ENCODE measurements at places on chromosomes 3 and 15.

- DNase-seq: no peak
These were observed 401.7 kb downstream of the NLGN1 start for GRCh38 chr3:173799060-173799816.

DNA sequence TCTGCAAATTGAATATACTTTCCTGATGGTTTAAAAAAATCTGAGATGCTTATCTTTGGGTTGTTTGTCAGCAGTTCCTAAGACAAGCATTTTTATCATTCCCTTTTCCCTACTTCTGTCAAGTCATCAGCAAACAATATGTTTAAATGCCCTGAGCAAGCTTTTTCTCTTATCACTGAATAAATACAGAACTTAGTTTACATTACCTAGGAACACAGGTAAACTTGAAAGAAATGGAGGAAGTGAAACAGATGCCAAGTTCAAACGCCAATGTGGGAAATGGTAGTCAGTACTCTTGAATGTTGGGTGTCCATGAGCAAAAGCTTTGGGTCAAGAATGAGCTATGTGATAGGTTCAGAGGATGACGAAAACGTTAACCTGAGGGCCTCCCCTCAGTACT is 17.2 kb upstream of the TCAIM start:
- no peak for DNase-seq

DNA sequence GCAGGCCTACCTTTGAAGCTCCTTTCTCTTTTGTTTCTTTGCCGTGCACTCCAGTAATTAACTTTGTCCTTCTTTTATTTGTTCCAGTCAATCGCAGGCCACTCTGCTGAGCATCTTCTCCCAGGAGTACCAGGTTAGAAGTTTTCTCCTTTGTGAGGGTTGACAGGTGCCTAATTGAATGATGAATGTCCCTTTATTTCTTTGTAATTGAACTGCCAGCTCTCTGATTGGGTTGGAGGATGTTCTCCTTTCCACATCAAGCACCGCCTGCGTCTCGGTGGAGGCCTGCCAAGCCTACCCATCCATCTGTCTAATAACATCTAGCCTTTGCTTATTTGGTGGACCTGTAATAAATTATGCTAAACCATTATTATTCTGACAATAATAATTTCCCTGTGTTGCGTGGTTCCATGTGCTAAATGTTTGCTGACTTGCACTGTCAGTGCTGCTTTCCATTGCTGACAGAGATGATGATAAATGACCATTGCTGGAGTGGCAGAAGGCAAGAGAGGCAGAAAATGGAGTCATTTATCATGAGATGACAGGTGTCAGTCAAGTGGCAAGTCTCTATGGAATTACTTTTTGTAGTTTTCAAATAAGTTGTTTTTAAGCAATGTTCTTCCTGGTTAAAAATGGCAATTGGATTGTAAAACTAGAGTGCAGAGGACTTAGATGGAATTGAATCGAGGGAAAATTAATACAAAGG is 64.9 kb downstream of the CDIN1 start:
- DNase-seq: no peak

DNA sequence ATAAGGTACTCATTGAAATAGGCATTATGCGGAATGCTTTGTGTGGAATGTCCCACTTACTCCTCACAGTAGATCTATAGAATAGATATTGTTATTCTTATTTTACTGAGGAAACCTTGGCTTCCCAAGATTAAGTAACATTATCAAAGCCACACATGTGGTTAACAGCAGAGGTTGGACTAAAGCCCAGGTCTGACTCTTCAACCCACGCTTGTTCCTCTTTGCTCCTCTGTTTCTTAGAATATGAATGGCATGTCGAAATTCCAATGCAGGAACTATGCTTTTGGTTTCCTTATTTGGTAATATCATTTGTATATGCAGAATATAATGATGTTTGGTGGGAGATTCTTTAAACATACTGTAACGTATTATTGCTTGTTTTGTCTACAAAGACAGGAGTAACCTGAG is 818.8 kb upstream of the LMCD1 start:
- no peak for DNase-seq

- DNase-seq: no peak
These were observed 65.4 kb upstream of the DLG1 start for GRCh38 chr3:197363553-197364409.

GRCh38 chr3:44516230-44516629 is 38.8 kb upstream of the ZNF445 start:
- no peak for DNase-seq

GRCh38 chr3:180306691-180307090 is 270.0 kb upstream of the PEX5L start:
- no peak for DNase-seq

DNA sequence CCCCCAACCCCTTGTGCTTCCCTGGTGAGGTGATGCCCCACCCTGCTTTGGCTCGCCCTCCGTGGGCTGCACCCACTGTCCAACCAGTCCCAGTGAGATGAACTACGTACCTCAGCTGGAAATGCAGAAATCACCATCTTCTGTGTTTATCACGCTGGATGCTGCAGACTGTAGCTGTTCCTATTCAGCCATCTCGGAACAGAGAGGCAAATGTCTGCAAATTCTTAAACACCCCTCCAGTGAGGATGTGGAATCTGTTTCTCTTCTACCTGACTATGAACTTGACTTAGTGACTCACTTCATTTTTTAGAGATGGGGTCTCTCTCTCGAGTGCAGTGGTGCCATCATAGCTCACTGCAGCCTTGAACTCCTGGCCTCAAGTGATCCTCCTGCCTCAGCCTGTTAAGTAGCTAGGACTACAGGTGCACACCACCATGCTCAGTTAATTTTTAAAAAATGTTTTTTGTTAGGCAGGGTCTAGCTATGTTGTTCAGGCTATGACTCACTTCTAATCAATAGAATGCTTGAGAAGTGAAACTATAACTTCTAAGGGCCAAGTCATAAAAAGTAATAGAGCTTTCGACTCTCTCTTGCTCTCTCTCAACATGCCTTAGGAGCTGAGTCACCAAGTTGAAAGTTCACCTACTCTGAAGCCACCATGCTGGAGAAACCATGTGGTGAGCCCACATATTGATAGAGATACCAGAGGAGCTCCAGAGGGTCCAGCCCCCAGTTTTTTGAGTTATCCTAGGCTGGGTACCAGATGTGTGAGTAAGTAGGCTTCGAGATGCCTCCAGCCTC is 11.5 kb upstream of the PARP14 start:
- no peak for DNase-seq

DNA sequence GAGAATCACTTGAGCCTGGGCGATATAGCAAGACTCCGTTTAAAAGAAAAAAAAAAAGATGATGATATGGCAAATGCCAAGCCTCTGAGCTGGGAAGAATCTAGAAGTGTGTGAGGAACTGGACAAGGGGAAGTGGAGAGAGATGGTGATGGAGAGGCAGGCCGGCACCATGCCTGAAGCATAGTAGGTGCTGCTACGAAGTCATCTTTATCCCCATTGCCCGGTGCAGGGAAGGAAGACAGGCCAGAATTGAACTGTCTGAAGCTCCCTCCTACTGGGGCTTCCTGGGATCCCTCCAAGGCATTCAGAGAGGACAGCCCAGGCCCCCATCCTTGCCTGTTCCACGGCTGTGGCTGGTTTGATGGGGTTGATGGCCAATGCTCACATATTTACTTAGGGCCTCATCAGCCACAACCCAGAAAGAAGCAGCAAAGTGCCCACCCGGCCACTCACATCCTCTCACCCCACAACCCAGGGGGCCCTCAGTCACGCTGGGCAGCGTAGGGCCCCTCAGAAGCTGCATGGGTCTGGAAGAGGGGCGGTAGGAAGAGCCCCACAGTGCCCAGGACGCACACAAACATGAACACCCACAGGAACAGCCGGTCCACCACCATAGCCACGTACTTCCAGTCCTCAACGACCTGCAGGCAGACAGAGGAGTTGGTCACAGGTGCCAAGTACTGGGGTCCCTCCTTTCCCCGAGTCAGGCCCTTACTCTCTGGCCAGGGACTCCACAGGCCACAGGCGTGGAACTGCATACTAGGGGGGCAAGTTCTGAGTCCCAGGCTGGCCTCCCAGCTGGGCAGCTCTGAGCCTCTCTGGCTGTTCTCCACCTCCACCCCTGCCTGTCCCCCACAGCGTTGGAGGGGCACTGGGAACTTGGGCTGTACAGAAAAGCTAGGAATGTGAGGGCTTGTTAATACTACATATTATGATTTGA is 4.1 kb upstream of the CHRNA3 start:
- DNase-seq: no peak

DNA sequence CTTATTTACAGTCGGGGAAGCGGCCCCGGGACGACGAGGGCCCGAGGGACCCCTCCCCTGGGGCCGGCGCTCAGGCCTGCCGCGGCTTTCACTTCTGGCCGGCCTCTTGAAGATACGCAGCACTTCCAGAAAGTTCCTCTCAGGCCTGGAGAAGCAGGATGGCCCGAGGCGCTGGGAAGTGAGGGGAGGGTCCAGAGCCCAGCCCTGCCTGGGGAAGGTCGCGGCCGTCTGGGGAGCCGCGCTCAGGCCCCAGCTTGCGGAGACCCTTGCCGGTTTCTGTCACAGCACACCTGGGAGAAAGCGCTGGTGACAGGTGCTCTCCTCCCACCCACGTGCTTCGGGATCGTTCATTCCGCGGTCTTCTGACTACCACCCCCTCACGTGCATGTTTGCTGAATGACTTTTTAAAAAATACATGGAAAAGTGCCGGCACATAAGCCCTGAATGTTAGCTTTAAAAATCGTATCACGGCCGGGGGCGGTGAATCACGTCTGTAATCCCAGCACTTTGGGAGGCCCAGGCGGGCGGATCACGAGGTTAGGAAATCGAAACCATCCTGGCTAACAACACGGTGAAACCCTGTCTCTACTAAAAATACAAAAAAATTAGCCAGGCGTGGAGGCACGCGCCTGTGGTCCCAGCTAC is 727 bp upstream of the TM2D3 start:
- DNase-seq: peak; percentile 36

DNA sequence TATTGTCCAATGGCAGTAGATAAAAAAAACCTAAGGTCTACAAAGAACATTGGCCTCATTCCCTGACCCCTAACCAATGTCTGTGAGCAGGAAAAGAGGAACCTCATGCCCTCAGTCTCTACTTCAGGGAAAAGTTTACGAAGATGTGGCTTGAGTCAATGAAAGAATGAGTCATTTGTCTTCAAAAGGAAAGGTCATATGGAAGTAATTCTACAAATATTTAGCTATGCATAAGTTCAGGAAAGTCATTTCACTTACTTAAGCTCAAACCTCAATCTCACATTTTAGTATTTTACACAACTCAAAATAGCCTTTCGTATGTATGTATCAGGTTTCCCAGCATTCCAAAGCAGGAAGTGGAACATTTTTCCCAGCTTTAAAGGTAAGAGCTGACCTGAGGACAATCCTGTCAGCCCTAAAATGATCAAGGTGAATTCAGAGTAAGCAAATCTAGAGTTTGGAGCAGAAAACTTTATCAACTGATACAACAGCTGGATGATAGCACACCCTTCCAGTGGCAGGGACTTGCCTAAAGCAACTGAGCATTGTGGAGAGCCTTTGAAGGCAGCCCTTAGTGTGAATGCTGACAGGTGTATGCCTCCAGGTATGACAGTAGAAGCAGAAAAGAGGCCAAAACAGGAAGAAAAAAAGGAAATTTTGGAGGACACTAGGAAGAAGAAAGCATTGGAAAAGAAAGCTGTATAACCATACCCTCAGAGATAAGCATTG is 53.9 kb upstream of the ACKR4 start:
- DNase-seq: no peak

DNA sequence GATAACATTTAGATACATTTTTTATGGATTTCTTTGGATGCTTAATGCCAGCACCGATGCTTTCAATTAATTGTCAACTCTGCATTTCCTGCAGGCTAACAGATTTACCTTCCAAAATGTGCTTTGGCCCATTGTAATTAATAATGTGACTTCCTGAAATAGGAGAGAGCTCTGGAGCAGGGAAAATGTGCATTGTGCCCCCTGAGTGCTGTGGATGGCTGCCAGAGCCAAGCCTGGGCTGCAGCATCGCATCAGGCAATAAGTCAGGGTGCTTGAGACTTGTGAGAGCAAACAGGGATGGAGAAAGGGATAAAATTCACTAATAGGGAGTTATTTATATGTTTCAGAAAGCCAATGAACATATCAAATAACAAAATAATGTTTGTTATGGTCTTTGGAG is 133.8 kb downstream of the MOBP start:
- DNase-seq: no peak

DNA sequence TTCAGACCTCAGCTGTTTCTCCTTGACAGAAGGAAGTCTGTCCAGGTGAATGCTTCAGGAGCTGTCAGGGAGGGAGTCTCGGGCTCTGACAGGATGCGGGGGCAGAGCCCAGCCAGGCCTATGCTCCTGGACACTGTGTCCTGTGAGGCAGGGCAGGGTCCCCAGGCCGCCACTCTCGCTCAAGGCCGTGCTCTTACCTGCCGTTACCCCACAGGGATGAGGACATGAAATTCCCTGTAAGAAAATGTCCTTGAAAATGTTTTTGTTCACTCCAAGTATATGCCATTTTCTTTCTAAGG is 63.9 kb downstream of the BOC start:
- no peak for DNase-seq

- no peak for DNase-seq
These were observed 126.9 kb downstream of the THRB start for GRCh38 chr3:24367664-24368264.

DNA sequence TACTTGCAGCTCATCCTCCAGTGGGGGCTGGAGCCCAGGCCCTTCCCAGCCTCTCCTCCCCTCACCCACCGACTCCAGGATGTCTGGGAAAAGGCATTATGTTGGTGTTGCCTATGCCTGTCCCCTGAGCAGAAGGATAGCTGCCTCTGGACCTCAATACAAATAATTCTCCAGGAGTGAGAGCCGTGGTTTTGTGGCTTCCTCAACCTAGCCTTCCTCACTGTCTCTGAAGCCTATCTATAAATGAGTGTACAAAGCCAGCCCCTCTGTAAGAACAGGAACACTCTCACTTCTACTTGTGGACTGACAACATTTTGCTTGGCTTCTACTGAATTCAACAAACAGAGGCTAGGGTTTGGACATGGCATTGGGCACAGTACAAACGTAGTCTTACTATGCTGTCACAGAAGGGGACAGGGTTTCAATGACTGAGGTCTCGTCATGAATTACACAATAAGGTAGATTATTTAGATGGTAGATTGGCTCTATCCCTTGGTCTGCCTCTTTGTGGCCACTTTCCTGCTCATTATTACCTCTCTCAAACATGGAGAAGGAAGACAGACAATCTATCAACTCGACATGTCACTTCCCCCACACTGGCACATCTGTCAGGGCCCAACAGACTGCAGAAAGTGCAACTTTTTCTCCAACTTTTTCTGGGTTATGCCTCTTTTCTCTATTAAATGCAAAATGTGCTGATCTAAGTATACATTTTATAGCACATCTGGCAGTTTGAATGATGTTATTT is 82.8 kb upstream of the MEX3B start:
- no peak for DNase-seq

- no peak for DNase-seq
These were observed 35.6 kb upstream of the CHRNB4 start for GRCh38 chr15:78676424-78677110.

All from activated CD8-positive, alpha-beta memory T cell treated with anti-CD3 and anti-CD28 coated beads, Interleukin-2, amount 50 U/mL, for 4 hours (primary cell).